NCI-H1436 treated with DMSO at 0.1 percent for 48 hours (cell line): ENCODE measurements at places on chromosomes 5 and 9.

DNA sequence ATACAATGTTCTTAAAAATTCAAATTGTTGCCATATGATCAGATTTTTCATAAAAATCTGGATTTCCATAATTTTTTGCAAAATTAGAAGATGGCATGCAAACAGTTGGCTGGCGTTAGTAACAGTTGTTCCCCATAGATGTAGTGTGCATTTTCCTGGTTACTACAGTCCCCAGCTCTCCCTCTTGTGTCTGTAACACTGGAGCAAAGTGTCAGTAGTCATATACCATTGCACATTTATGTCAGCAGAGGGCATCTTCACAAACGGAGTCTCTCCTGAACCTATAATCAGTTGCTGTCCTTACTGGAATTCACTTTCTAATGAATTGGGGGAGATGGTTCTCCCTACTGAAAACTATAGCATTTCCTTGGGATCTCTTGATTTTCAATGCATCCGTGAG, 44.7 kb upstream of the DMAC1 start:
- DNase-seq, result no peak

DNA sequence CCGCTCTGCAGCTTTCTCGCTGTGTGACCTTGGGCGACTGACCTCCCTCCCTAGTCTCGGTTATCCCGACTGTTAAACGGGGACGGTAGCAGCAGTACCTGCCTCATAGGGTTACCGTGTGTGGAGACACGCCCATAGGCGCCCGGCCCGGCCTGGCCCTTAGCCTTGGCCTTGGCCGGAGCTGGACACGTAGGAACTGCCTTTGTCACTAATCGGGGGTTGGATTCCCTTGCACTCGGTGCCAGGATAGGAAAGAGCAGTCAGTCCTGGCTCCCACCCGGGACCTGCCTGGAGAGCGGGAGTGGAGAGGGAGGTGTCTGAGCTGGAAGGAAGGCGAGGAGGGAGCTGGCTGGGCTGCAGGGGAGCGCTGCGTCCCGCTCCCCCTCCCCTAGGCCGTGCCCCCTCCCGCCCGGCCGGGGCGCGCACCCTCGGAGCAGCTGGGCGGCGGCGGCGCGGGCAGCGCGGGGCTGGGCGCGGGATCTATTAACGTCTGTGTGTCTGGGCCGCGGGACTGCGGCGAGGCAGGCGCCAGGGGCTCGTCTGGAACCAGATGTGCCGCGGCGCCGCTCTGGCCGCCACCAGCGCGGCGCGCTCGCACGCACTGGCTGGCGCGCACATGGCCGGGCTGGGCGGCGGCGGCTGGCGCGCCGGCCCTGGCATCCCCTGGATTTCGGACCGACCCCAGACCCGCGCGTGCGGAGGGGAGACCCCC, 31.7 kb downstream of the PRRX2 start:
- DNase-seq, result no peak

GRCh38 chr9:102966999-102967398, 28.1 kb upstream of the CYLC2 start:
- DNase-seq, result no peak

DNA sequence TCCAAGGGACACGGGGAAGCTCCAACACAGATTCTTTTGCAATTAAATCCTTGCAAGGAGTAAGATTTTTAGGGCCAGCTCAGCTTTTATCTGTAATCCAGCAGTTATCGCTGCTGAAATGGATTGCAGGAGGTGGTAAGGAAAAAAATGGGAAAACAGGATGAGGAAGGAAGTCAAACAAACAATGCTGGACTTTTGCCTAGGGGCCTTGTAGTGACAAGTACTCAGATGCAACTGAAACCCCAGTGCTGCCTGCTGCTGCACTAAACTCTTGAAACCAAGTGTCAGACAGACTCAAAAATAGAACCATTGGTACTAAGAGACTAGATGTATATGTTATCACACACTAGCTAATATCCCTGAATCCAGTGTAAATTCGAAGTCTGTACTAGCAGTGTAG, 309.2 kb downstream of the CTNND2 start:
- DNase-seq, result no peak

DNA sequence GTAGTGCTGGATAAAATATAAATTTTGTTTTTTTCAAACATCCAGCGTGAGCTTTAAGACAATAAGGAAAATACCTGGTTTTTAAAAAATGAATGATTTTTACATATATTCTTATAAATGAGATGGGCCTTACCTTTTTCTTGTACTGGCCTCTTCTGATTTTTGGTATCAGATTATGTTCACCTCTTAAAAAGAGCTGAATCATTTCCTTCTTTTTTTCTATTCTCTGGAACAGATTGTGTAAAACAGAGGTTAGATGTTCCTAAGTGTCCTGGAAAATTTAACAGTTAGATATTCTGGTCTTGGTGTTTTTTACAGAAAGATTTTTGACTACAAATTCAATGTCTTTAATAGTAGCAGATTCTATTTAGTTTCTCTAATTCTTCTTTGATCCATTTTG, 74.6 kb downstream of the NDUFAF2 start:
- DNase-seq, result no peak

- no peak for DNase-seq
Observed at GRCh38 chr5:111386832-111387162, 125.5 kb downstream of the STARD4 start.

GRCh38 chr5:71586052-71586940, 844 bp upstream of the MCCC2 start:
- DNase-seq, result no peak

DNA sequence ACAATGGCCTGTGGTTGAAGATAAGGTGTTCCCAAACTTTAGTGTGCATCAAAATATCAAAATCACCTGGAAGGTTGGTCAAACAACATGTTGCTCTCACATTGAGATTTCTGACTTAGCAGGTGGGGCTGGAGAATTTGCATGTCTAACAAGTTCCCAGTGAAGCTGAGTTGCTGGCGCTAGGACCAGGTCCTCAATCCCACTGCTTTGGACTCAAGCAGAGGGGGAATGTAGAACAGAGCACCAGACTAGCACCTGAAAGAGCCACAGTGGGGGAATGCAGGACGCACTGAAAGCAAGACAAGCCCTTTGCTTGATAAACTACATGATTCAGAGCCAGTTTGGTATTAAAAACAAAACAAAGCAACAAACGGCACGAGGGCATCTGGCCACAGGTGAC, 458.1 kb downstream of the MTRR start:
- no peak for DNase-seq

GRCh38 chr5:55146080-55146479, 13.9 kb upstream of the GPX8 start:
- DNase-seq, result no peak

DNA sequence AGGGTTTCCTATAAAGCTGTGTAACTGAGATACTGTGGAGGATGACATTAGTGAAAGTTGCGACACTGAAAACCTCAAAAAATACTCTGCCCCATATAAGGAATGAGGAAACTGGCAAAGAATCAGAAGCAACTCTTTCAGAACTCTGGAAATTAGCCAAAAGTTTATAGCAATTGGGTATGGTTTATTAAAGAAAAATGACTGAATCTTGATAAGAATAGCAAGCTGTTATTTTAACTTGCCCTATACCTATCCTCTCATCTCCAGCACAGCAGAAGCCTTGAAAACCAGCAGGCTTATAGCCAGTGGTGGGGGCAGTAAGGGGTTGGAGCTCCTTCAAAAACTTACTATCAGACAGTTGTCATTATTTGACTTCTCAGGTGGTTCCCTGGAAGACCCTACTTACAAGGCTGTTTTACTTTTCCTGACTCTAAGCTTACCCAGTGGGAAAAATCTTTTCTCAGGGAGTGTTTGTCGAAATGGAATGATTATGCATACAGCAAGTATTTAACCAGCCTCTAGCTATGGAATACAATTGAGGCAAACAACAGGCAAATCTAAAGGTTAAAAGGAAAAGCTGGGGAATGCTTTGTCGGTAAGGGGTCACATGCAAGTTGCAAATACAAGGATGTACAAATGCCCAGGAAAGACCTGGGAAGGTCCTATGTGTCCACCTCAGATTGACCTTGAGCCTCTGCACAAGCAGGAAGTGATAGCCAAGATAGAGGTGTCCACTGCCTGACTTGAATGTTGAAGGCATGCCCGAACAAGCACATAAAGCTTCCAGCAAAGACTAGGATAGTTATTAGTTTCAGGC, 21.0 kb upstream of the FAM151B start:
- DNase-seq, result no peak

GRCh38 chr9:21395778-21396717, 10.8 kb upstream of the IFNA2 start:
- DNase-seq, result no peak

DNA sequence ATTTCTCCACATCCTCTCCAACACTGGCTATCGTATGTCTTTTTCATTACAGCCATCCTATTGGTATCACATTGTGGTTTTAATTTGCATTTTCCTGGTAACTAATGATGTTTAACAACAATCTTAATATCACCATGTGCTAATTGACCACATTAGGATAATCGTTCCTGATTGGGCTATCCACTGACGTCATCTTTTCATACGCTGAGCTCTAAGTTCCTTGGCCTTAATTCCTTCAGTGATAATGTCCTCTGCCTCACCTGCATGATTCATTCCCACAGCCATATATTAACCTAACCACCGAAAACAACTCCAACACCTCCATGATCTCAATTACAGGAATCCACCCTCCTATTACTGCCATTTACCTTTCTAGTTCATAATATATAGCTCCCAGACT, 547.9 kb upstream of the BRINP1 start:
- no peak for DNase-seq

- no peak for DNase-seq
Observed at GRCh38 chr5:1108865-1109174, 3.0 kb downstream of the SLC12A7 start.

DNA sequence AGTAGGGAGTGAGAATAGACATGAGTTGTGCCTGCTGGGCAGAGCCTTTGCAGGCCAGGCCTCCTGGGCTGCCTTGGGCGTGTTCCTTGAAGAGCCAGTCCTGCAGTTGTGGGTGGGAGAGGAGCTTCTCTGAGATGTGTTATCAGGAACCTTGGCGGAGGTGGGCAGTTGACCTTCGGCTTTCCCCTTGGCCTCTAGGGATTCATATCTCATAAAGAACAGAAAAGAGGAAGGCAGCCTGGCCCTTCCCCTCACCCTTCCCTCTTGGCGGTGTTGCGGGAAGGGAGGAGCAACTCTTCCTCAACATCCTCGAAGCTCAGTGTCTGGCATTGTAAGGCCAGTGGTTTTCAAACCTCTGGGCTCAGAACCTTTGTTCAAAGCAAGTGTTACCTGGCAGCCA, 59.2 kb downstream of the DAPK1 start:
- DNase-seq, result no peak

DNA sequence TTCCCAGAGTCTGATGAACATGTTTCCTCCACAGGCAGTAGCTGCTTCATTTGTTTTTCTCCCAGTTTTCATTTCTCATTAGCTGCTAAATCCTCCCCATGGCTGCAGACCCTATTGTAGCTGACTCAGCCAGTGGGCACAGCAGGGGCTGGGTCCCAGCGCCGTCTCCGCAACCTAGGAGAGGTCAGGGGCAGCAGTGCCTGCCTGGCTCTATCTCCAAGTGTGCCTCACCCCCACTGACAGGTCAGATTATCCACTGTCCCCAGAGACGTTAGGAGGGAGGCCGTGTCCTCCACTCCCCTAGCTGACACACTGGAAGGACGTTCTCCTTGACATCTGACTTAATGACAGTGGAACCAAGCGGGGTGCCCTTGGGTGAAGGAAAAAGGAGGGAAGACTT, 31.1 kb downstream of the KCNIP1 start:
- DNase-seq, result no peak

DNA sequence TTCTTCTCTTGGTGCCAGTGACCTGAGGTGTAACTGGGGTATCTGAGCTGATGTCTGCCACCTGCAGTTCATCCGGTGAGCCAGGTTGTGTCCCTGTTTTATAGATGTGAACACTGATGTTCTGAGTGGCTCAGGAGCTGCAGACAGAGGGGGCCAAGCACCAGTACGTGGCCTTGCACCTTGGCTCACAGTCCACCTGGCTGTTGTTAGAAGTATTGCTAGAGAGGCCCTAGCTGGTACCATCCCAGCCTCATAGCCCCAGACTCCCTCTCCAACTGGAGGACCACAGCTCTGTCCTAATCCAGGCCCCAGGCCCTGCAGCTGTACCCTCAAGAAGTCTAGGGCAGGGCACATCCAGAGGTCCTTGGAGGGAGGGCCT, 16.2 kb downstream of the PHF2 start:
- no peak for DNase-seq

- DNase-seq, result no peak
Observed at GRCh38 chr5:160427607-160428006, 6.0 kb downstream of the PTTG1 start.

DNA sequence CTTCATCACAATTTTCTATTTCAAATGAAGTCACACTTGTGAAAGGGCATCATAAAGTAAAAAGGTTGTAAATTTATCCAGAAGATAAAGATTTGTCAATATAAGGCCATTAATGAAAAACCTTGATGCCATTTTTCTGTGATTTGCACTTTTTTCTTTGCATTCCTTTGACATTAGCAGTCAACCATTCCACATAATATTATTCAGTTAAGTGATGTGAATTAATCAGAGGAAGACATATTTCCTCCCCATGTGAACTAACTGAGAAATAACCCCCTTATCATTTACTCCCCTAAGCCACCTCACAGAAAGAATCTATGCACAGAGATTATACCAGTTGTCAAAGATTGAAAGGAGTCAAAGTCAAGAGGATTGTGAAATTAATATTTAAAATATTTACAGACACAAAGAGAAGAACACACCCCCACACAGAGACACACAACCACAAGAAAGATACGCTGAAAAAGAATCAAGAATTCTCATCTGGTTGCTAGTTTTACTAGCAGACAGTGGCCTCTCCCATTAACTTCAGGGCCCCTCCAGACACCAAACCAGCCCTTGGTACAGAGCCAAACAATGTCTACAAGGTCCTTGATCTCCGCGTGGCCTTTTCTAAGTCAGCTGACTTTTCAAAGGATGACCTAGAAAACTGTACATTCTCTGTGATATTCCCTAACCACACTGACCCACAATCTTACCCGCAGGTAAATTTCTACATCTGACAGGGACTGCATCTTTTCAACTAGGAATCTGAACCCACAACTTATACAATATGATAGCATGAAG, 29.5 kb downstream of the GNAQ start:
- no peak for DNase-seq

DNA sequence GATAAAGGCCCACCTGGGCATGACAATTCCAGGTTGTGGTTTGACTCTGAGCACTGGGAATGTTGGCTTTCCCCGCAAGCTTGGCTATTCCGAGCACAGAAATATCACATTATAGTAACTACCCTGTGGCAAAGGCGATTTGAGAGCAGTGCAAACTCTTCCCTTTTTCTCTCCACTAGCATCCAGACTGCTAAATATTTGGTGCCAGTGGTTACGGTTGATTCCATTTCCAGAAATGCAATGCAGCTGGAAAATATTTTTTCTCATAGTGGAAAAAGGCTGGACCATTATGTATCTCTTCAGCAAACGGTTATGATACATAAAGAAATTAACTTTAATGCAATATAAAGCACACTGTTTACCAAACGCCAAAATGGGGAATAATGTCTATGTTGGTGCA, 158.0 kb downstream of the ENC1 start:
- no peak for DNase-seq

DNA sequence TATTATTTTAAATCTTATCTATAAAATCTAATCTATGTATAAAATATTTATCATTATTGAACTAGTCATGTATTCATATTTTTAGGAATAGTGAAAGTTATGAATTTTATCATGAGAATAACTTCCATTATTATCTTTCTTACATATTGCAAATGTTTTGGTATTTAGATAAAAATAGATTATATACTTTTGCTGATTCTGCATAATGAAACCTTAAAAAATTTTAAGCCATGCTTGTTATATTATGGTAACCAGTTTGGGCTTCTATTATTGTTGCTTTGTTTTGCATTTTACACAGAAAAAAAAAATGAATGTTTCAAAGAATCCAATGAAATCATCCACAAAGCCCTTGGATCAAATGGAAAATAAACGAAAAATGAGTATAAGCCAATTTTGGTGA, 772.5 kb downstream of the NR2F1-AS1 start:
- no peak for DNase-seq
